Nasal cavity respiratory epithelium epithelial cell of viscerocranial mucosa (primary cell): ENCODE measurements at places on chromosomes 3 and 15. TPM values are rescaled to one million over a fixed set of nuclear protein-coding genes. Genes with fewer than 3 reads are reported as not detected.

Gene DHX30
- total RNA-seq, result 62.2 and 76.4 TPM in 2 replicates

Gene GP9
- total RNA-seq, result not detected in 2 replicates

Gene CACNA1D
- total RNA-seq, result under 0.01 and 0.14 TPM in 2 replicates

Gene RAD51
- 0.28 and 0.34 TPM in 2 replicates for total RNA-seq

Gene SLC12A8
- 16.1 and 23.1 TPM in 2 replicates for total RNA-seq

Gene GOLGA6B
- not detected in 2 replicates for total RNA-seq

Gene PTPN9
- 14.4 and 29.5 TPM in 2 replicates for total RNA-seq

Gene GPR160
- total RNA-seq, result 0.64 and 1.0 TPM in 2 replicates

Gene SCN11A
- under 0.01 TPM in 2 replicates for total RNA-seq

Gene BCL6
- total RNA-seq, result 3.4 and 16.1 TPM in 2 replicates

Gene CMTM7
- 5.1 and 7.5 TPM in 2 replicates for total RNA-seq

Gene EXD1
- total RNA-seq, result 0.21 and 1.4 TPM in 2 replicates

Gene TMEM42
- 11.9 and 15.7 TPM in 2 replicates for total RNA-seq

Gene GPR176
- 7.7 and 8.2 TPM in 2 replicates for total RNA-seq

Gene FGF12
- total RNA-seq, result 0.14 and 0.34 TPM in 2 replicates

Gene SLC9A9
- 1.0 and 8.9 TPM in 2 replicates for total RNA-seq

Gene NOX5
- under 0.01 and 0.07 TPM in 2 replicates for total RNA-seq

Gene CHRNB4
- under 0.01 and 0.21 TPM in 2 replicates for total RNA-seq

Gene PCNP
- total RNA-seq, result 140 and 163 TPM in 2 replicates

Gene XYLB
- 2.1 and 4.6 TPM in 2 replicates for total RNA-seq

Gene LRRIQ4
- not detected in 2 replicates for total RNA-seq

Gene PRR20G
- total RNA-seq, result not detected in 2 replicates

Gene EPHA3
- 0.14 TPM in 1 of 2 replicates, not detected in the other for total RNA-seq

Gene LRRN1
- under 0.01 and 15.3 TPM in 2 replicates for total RNA-seq

Gene SPRED1
- 22.6 and 30.1 TPM in 2 replicates for total RNA-seq

Gene SAMMSON
- not detected in 2 replicates for total RNA-seq

Gene DUSP7
- total RNA-seq, result 53.3 and 110 TPM in 2 replicates

Gene KLHL6
- total RNA-seq, result 0.36 TPM in 1 of 2 replicates, not detected in the other

Gene SV2B
- total RNA-seq, result 0.50 and 0.68 TPM in 2 replicates

Gene BTLA
- total RNA-seq, result under 0.01 and 0.07 TPM in 2 replicates

Gene CELSR3
- total RNA-seq, result 1.8 and 2.1 TPM in 2 replicates

Gene ZCWPW2
- 0.34 and 0.78 TPM in 2 replicates for total RNA-seq
